ENCODE measurements at places on chromosomes 7 and 10. TPM values are rescaled to one million over a fixed set of nuclear protein-coding genes. Genes with fewer than 3 reads are reported as not detected.
A peak's percentile ranks its signal among the peaks of the same experiment; 100 is the strongest.

The TUBAL3 gene
- 0.22 TPM for total RNA-seq

GRCh38 chr10:79020605-79021004 lies 48.2 kb upstream of the ZMIZ1 start:
- no peaks in the 10 kb centered on the region for H3K27me3 ChIP-seq
- H3K27ac ChIP-seq = no peak overlapping the region
- no peaks in the 10 kb centered on the region for H3K36me3 ChIP-seq
- no peak for DNase-seq
- peaks cover 14% of the 10 kb centered on the region for H3K4me1 ChIP-seq
- no peak overlapping the region for H3K4me3 ChIP-seq

- H3K27me3 ChIP-seq = no peaks in the 10 kb centered on the region
- H3K4me3 ChIP-seq = no peak overlapping the region
- DNase-seq = no peak
- H3K36me3 ChIP-seq = no peaks in the 10 kb centered on the region
These were observed 71.5 kb downstream of the CARD11 start for GRCh38 chr7:2971914-2972834.

- no peak for DNase-seq
- no peaks in the 10 kb centered on the region for H3K4me1 ChIP-seq
- no peak overlapping the region for H3K4me3 ChIP-seq
- H3K27me3 ChIP-seq = no peaks in the 10 kb centered on the region
- no peak overlapping the region for H3K27ac ChIP-seq
These were observed 14.9 kb upstream of the GATAD1 start for GRCh38 chr7:92432299-92432946.

The SAP25 gene
- total RNA-seq = 2.9 TPM

The AGAP4 gene
- total RNA-seq = 17.5 TPM

The AS3MT gene
- total RNA-seq = 0.25 TPM

DNA sequence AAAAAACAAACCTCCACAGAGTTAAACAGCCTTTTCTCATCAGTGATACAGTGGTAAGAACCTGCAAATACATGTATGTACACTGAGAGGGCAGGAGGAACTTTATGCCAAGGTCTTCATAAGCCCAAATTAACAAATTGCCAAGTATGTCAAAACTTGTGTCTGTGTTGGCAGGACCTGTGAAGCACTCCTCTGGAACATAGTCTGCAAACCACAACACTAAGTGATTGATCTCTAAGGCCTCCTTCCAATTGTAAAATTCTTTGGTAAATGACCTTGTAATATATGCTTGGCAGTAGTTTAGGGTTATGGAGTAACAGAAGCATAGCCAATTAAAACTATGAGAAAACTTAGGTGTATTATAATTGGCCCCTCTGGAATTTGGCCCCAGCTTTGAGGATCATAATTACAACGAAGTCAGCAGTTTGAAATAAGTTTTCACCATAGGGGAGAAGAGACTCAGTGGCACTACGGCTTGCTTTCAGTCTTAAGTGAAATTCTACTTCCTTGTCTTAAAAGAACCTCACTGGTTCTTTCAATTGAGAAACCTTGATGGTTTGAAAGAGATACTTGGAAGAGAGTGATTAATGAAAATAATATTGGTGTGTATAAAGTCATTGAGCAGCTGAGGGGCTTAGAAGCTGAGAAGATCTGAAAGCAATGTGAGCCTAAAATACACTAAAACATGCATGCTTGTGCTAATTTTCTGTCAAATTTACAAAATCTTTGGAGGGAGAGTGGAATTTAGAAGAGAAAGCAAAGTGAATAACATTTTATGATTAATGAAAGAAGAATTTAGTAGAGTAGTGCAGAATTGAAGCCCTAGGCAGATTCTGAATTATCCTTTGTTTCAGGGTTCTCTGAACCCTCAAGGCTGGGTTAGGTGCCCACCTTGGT lies 57.6 kb downstream of the CNNM2 start:
- DNase-seq = no peak
- H3K27ac ChIP-seq = no peak overlapping the region
- H3K27me3 ChIP-seq = no peaks in the 10 kb centered on the region
- H3K4me1 ChIP-seq = peaks cover 5% of the 10 kb centered on the region

The PFKFB3 gene
- total RNA-seq = 17.8 TPM

The LRRC18 gene
- total RNA-seq = not detected

DNA sequence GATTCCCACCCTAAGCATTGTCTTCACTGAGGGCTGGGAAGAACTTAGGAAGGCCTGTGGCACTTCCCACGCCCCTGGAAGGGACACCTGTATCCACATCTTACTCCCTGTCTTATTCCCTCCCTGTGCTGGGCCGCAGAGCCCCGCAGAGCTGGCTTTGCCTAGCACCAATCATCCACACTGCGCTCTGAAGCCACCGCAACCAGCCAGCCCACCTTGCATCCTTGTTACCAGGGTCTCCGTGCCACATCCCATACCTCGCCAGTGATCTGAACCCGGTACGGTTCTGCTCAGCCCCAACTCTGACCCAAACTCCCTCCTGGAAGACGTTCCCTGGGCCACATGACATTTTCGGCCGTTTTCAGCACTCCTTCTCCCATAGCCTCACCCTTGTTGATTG lies 101.4 kb upstream of the PITRM1 start:
- no peaks in the 10 kb centered on the region for H3K36me3 ChIP-seq
- no peak overlapping the region for H3K4me3 ChIP-seq
- H3K27me3 ChIP-seq = peaks cover 66% of the 10 kb centered on the region
- no peak for DNase-seq
- H3K27ac ChIP-seq = no peak overlapping the region
- no peaks in the 10 kb centered on the region for H3K4me1 ChIP-seq

DNA sequence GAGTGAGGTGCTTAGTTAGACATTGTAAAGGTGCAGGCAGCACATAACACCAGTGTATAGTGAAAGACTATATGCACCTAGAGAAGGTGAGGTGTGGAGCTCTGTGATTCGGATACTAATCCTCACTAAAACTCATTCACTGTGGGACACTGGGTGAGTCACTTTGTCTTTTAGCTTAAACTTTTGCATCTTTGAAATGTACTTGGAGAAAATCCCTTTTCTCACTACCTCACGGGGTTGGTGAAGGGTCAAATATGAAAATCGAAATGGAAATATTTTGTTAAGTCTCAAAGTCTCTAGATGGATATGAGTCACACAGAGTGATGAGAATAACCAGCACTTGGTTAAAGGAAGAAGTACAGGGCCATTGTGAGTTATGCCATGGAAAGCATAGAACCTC lies 38.0 kb downstream of the MDFIC start:
- H3K27ac ChIP-seq = no peak overlapping the region
- no peaks in the 10 kb centered on the region for H3K4me1 ChIP-seq
- H3K4me3 ChIP-seq = no peak overlapping the region
- no peaks in the 10 kb centered on the region for H3K27me3 ChIP-seq

GRCh38 chr7:10237306-10237705 lies 736.4 kb upstream of the PHF14 start:
- no peak overlapping the region for H3K4me3 ChIP-seq
- no peaks in the 10 kb centered on the region for H3K4me1 ChIP-seq
- DNase-seq = peak; percentile 82
- no peak overlapping the region for H3K27ac ChIP-seq
- H3K36me3 ChIP-seq = no peaks in the 10 kb centered on the region
- peaks cover 75% of the 10 kb centered on the region for H3K27me3 ChIP-seq

The CALHM1 gene
- total RNA-seq = not detected

- no peaks in the 10 kb centered on the region for H3K4me1 ChIP-seq
- H3K4me3 ChIP-seq = no peak overlapping the region
- no peaks in the 10 kb centered on the region for H3K36me3 ChIP-seq
- no peaks in the 10 kb centered on the region for H3K27me3 ChIP-seq
These were observed 78.4 kb downstream of the LYZL2 start for GRCh38 chr10:30550967-30551815.

The LZTS2 gene
- 15.2 TPM for total RNA-seq

DNA sequence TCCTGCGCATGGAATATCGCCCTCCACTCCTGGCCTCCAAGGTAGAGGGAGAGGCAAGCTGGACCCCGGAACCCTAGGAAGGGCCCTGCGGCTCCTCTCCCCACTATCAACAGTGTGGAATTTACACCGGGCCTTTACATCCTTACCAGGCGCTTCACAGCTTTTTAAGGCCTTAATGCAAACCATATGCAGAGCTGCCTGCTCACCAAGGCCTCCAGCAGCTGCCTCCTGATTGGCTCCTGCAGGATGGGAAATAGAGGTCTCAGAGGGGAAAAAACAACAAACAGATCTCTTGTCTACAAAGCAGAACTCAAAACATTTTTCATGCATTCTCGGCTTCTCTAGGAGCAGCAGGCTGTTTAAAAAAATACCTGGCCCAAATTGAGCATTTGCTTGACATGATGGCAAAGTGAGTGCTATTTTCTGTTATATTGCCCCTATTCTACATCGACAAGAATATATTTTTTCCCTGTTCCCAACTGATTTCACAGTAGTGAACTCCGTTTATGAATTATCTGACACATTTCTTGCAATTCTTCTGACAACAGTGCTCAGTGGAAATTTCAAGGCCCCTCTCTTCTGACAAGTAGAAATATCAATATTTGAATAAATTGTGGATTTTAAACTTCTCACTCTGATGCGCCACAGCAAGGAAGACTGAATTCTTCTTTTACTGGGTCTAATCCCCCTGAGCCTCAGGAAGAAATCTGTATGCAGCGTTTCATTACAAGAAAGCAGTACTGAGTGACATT lies 51.7 kb downstream of the EBF3 start:
- H3K27ac ChIP-seq = no peak overlapping the region
- DNase-seq = no peak
- no peaks in the 10 kb centered on the region for H3K27me3 ChIP-seq
- H3K36me3 ChIP-seq = no peaks in the 10 kb centered on the region

All from MCF 10A (cell line).